Foreskin keratinocyte (primary cell): ENCODE measurements at places on chromosomes 2 and 18.

- DNase-seq = peak; percentile 17
Measured at GRCh38 chr2:108417254-108417653, 31.8 kb upstream of the GCC2 start.

- DNase-seq = no peak
Measured at GRCh38 chr2:162720559-162721271, 117.9 kb downstream of the KCNH7 start.

GRCh38 chr2:29526587-29527586 lies 394.5 kb downstream of the ALK start:
- no peak for DNase-seq

DNA sequence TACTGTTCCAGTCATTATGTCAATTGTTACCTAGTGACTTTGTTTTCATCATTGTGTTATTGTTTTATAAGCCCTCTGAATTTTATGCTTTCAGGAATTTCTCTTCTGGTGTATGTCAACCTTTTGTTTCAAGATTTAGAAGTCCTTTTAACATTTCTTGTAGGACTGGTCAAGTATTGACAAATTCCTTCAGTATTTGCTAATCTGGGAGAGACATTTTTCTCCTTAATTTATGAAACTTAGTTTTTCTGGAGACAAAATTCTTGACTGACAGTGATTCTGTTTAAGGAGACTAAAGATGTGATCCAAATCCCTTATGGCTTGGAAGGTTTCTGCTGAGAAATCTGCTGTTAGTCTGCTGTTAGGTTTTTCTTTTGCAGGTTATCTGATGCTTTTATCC lies 84.9 kb upstream of the NT5C1B start:
- DNase-seq = no peak
